ENCODE measurements at places on chromosomes 13 and 19. TPM values are rescaled to one million over a fixed set of nuclear protein-coding genes. Genes with fewer than 3 reads are reported as not detected.

ZNF708 gene
- total RNA-seq = 7.7 TPM

GFY gene
- not detected for total RNA-seq

CEACAM20 gene
- total RNA-seq = not detected

SPACA4 gene
- total RNA-seq = 3.6 TPM

FCGBP gene
- total RNA-seq = 314 TPM

NCR1 gene
- not detected for total RNA-seq

DNA sequence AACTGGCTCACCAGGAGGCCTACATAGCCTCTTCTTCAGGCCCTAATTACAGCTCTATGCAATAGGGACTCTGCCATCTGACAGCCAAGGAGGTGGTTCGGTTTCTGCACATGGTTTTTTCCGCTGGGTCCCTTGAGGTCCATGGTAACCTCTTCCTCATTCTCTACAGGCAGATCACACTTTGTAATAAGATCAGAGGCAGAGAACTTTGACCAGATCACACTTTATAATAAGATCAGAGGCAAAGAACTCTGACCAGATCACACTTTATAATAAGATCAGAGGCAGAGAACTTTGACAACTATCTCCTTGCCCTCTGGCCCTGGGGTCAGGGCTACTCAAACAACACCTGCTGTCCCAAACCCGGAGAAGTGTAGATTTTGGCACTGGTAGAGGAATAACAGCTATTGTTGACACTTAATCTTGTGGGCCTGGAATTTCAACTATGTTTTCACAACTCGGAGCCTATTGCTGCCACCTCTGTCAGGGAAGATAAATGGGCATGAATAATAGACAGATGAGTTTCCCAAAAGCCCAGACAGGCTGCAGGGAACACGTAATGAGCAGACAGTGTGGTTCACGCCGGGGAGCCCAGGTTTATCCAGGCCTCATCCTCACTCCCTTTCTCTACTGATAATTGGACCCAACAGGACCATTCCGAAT lies 246.1 kb downstream of the UQCRFS1 start:
- DNase-seq = no peak

DNA sequence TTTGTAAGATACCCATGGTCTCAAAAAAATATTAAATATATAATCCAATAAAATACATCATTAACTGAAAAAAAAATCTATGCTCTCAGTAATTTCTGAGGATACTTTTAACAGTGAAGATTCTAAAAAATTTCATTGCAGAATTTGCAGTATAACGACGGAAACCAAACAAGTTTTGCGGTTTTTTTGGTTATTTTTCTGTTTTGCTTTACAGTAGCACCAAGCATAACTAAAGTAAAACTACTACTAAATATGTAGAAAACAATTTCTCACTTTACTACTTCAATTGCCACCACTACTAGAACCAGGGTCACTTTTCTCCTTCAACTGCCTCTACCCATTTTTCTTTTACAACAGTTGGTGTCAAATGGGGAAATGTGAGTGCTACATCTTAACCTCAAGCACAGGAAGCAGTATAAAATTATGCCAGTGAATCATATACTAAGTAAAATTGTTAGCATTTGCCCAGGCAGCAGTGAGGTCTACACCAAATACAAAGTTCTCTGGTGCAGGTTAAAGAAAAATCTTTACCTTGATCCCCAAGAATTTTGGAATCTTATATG lies 24.1 kb downstream of the MICU2 start:
- DNase-seq = no peak
